ENCODE measurements at places on chromosomes 4 and X.

DNA sequence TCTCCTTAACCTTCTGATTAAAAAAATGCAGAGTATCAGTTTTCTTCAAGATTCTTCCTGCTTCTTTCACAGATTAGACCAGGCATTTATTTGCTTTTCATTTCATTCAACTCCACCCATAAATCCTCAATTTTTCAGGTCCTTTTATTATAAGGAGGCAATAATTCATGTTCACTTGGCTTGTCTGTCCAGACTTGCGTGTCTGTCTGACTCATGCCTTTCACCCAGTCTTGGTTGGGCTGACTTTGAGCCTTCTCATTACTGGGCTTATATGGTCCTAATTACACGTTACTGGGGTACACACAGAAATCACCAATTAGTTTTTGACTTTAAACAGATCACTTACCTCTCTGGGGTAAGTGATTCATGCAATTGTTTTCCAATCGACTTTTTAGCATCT lies 48.8 kb upstream of the GALNT7 start:
- DNase-seq = no peak

DNA sequence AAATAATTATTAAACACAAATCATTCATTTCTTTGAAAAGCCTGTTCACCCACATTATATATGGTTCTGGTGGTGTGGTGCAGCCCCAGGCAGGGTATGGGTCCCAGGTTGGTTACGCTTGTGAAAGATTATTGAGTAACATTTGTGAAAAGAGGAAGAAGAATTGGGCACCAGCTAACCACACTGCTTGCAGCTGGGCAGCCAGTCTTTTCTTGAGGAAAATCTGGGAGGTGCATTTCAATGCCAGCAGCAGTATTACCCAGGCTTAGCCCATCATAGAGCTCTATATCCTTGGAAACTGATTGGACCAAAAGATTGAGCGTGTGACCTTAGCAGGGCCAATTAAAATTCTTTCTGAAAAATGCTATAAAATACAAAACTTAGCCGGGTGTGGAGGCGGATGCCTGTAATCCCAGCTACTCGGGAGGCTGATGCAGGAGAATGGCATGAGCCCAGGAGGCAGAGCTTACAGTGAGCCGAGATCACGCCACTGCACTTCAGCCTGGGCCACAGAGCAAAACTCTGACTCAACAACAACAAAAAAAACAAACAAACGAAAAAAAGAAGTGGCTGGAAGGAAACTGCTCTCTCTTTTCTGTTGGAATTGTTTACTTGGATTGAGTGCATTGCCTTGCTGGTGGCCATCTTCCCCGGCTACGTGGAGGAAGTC lies 9.7 kb upstream of the PLAC8 start:
- DNase-seq = no peak

DNA sequence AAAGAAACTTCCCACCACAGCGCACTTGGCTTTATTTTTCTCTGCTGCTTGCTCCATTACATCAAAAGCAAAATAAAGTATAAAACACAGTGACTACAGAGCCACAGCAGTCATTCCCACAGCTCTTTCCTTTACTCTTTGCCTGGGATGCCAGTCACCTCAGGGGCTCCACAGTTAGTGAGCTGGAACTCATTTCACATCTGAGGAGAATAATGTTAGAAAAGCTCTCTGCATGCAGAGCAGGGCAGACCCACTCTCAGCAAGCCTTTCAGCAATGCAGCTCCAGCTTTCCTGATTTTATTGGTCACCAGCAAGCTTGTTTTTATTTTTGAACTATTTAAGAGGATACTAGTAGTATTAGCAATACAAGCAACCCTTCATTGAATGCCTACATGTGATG lies 13.8 kb downstream of the GRXCR1 start:
- no peak for DNase-seq

- no peak for DNase-seq
Measured at GRCh38 chr4:79473439-79473724, 65.4 kb upstream of the GK2 start.

- no peak for DNase-seq
Measured at GRCh38 chr4:21655031-21655430, 293.5 kb downstream of the KCNIP4 start.

DNA sequence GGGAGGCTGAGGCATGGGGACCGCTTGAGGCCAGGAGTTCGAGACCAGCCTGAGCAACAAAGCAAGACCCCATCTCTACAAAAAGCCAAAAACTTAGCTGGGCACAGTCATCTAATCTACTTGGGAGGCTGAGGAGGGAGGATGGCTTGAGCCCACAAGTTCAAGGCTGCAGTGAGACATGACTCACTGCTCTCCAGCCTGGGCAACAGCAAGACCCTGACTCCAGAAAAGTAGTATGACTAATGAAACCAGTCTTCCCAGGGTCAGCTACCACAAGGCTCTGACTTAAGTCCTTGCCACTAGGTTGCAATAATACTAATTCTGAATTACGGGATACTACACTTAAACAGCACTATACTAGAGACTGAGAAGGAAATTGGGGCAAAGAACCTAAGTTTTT lies 33.1 kb downstream of the ERVMER34-1 start:
- no peak for DNase-seq

GRCh38 chr4:153174821-153175567 lies 29.2 kb upstream of the TRIM2 start:
- DNase-seq = no peak

GRCh38 chrX:110021258-110022022 lies 18.5 kb downstream of the TMEM164 start:
- no peak for DNase-seq

DNA sequence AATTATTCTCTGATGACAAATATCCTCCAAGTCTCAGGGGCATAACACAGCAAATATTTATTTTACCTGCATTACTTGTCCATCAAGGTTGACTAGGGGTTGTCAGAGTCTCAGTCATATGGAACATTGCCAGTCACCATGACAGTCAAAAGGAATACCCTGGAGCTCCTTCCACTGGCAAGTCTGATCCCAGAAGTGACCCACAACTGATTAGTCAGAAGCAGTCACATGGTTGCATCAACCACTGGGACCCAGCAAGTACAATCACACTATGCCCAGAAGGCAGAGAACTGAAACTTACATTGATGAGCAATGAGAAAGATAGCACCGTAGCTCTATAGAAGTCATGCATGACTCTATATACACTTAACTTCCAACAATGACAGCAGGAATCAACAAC lies 41.9 kb upstream of the SOD3 start:
- DNase-seq = no peak

- no peak for DNase-seq
Measured at GRCh38 chrX:19579485-19579884, 64.2 kb upstream of the MAP3K15 start.

DNA sequence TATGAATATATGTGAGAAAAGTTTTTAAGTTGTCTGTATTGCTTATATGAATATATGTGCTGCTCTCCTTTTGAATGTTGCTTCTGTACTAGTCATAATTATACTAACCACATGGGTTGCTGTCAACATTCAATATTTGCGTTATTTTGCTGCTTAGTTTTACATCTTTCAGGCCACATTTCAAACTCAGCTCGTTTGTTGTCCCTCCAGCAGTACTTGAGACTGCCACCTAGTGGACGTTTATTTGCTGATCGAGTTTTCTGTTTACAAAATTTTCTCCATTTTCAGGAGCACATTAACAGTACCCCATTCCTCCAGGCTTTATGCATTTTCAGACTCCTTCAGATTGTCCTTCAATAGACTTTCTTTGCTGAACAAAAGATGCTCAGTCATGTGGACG lies 75.8 kb downstream of the NUDT11 start:
- no peak for DNase-seq

DNA sequence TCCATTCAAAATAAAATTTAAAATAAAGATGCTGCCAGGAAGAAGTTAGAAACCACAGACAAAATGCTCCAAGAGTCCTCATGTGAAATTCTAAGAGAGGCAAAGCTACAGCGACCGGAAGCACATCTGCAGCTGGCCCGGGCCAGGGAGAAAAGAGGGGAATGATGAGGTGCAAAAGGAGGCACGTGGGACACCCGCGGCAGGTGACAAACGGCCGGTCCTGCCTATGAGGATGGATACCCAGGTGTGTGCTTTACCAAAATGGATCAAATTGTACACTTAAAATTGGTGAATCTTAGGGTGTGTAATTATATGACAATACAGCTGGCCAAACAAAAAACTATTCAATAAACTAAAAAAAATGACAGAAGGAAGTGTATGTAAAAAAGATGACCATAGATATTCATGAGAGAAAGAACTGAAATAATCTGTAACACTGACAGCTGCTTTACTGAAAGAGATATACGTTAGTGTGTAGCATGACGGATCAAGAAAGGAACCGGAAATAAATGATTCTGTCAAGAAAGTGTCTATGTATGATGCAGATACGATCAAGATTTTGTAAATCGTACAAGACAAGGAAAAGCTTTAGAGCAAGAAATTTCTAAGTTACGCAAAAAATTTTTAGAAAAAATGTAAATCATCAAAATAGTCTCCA lies 29.5 kb downstream of the PPP2R3B start:
- no peak for DNase-seq

All from activated T-helper 1 cell treated with anti-CD3 and anti-CD28 coated beads, Interleukin-2, amount 50 U/mL, for 16 hours (primary cell).